ENCODE measurements at places on chromosomes 4 and X. TPM values are rescaled to one million over a fixed set of nuclear protein-coding genes. Genes with fewer than 3 reads are reported as not detected.

Gene PWWP3B
- not detected for total RNA-seq

Gene PRPS2
- 84.2 TPM for total RNA-seq

Gene KLB
- total RNA-seq, result not detected

Gene SSX3
- total RNA-seq, result not detected

Gene CFP
- not detected for total RNA-seq

Gene SSX4
- total RNA-seq, result not detected
